Osteoblast (primary cell): ENCODE measurements at places on chromosomes 7 and 10.

GRCh38 chr10:60362461-60362860 lies 27.2 kb downstream of the ANK3 start:
- no peak for DNase-seq

- no peak for DNase-seq
Measured at GRCh38 chr10:93148476-93148875, 74.8 kb downstream of the CYP26A1 start.

DNA sequence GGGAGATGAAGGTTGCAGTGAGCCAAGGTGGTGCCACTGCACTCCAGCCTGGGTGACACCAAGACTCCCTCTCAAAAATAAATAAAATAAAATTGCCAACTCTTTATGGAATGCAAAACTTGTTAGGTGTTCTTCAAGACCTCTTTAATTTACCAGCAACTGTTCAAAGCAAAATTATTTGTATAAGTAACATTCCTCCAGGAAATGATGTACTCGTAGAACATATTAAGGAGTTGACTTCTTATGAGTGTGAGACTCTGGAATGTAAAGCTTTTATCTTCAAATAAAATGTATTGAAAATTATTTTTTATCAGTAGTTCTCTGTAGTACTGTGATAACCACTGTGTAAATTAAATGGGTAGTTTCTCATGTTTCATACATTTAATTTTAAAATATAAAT lies 94.4 kb downstream of the CYP51A1 start:
- no peak for DNase-seq

- DNase-seq = no peak
Measured at GRCh38 chr10:133212853-133213494, 17.0 kb upstream of the UTF1 start.

DNA sequence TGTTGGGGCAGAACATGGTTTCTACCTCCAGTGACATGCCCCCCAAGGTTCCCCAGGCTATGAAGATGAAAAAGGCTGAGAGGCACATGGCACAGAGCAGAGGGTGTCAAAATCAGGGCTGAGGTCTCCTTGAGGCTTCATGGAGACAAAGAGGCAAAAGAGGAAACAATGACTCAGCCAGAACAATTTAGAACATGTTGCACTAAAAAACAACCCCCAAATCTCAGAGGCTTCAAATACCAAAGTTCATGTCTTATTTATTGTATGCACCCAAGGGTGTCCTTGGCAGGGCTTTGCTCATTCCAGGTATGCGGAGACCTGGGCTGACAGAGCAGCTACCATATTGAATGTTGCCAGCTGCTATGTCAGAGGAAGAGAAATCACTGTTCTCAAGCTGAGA lies 964.1 kb downstream of the GRID1 start:
- no peak for DNase-seq

DNA sequence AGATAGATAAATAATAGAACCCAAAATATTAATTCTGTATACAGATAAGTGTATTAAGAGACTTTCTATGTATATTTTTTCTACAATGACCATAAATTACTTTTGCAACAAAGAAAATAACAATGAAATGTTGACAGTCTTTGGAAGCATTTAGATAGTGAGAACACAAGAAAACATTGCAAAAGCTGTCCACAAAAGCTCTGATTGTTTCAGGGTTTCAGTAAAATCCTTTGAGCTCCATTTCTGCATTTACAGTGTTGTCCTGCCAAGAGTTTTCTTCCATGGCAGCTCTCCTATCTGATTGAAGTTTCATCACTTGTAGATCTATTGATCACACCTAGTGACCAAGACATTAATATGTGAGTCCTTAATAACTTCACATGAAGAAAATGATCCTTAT lies 321.8 kb downstream of the GPR37 start:
- DNase-seq = no peak
